ENCODE measurements at places on chromosomes 6 and 20.

DNA sequence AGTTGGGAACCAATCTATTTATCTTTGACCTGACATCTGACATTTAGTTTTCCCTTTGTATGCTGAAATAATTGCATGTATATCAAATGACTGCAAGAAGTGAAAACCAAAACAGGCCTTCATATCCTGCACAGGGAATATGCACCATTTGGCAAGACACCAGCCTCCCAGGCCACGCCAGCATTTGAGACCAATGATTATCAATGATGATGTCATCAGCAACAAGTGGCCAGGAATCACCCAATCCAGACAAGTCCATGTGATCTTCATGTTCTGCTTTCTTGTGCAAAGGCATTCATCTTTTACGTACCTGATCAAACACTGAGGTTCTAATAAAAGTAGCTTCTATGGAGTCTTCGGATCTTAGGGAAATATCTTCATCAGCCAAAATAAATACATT is 107.4 kb upstream of the TENT5A start:
- DNase-seq = no peak

- DNase-seq = no peak
Observed at GRCh38 chr20:43514648-43514999, 7.1 kb downstream of the L3MBTL1 start.

GRCh38 chr6:87789198-87789899 is 87.3 kb upstream of the AKIRIN2 start:
- peak; percentile 77 for DNase-seq

DNA sequence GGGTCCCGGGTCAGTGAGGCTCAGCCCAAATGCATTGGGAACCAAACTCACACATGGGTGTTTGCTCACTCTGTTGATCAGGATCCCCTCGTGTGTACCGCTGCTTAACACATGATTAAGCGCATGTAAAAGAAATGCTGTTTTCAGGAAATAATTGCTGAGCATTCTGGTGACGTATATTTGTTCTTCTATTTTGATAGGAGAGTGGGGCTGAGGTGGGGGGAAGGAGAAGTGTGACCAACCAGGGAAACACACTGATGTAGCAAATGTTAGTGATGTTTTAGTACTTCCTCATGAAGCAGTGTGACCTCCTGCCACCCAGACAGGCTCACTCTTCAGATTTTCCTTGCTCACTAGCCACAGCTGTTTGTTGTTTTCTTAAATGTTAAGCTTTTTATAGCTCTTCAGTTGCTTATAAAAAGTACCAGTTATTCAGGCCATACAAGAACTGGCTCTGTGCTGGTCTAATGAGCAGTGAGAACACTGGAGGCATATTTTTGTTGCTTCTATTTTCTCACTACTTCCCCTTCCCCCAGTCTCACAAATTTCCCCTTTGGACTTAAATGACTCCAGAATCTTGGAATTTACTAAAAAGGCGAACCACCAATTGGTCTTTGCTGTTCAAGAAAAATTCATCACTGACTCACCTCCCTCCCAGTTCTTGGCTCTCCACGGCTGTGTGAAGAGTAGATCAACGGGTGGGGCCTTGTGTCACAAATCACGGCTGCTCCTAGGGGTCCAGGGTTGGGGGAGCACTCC is 79.2 kb upstream of the BACH2 start:
- DNase-seq = no peak

GRCh38 chr20:22921595-22922421 is 113.3 kb upstream of the SSTR4 start:
- peak; percentile 81 for DNase-seq

GRCh38 chr6:408599-409102 is 17.1 kb downstream of the IRF4 start:
- peak; percentile 58 for DNase-seq

DNA sequence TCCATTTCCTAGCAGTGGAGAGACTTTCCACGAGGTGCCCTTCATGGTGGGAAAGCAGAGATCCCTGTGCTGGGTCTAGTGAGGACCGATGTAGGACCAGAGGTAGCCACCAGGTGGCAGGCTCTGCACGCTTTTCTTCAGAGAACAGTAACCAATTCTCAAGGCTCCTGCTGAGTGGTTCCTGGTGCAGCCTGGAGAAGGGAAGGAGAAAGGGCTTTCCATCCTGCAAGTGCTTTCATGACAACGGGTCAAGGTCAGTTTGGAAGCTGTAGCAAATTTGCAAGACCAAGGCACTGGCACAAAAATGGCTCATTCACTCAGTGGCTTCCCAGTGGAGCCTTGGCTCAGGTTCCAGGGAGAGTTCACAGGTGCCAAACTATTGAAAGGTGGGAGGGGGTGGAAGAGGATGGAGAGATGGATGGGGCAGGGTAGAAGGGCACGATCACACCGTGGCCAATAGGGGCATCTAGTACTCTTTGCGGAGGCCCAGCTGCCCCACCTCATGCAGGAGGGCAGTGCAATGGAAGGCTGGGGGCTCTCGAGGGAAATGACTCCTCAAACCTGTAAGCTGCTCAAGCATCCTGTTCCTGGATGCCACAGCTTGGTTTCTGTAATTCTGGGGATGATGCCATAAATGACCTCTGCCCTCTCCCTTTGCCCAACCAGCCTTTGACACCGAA is 25.5 kb upstream of the KCNK16 start:
- peak; percentile 73 for DNase-seq

DNA sequence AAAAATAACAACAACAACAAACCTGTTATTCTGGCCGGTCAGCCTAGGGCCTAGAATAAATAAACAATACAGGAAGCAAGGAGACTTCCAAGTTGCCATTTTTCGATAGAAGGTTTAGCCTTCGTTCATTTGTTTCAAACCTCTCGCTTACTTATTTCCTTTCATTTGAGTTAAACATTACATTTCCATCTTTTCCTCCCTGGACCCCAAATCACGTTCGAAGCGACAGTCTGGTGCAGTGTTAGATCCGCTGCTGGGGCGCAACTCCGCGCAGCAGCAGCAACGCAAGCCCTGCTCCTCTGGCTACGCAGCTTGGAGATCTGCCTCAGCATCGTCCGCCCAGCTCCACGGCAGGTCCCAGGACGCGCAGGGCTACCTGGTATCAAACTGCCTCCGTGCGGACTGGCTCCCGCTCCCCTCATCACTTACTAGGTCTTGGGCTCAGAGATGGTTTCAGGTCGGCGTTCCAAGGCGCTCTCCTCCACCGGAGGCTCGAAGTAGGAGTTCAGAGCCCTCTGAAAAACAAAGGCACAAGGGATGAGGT is 530 bp downstream of the TDP2 start:
- DNase-seq = peak; percentile 45

GRCh38 chr6:20333721-20334269 is 67.9 kb upstream of the E2F3 start:
- no peak for DNase-seq

DNA sequence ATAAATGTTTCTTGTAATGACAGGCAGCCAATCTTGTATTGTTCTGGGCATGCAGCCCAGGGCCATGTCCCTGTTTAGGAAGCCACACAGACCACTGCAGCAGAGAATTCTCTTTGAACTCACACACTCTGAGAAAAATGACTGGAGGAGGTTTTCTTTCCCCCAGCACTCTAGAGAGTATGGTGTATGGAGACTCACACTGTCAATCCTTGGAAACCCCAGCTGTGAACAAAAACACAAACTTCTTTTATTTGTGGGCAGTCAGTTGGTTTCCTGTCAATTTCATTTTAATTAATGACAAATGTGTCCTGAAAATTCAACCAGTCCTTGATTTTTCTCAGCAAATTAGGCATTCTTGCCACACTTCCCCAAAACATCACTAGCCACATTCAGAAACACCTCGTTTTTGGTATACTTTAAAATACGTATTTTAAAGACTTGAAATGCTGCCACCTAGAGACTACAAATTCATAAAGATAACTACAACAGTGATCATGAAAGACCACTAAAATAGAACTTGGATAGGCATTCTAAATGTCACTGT is 52.9 kb upstream of the UFL1 start:
- DNase-seq = no peak

- no peak for DNase-seq
Observed at GRCh38 chr6:79832723-79833122, 114.6 kb downstream of the ELOVL4 start.

- no peak for DNase-seq
Observed at GRCh38 chr6:34684364-34684763, 12.2 kb downstream of the ILRUN start.

DNA sequence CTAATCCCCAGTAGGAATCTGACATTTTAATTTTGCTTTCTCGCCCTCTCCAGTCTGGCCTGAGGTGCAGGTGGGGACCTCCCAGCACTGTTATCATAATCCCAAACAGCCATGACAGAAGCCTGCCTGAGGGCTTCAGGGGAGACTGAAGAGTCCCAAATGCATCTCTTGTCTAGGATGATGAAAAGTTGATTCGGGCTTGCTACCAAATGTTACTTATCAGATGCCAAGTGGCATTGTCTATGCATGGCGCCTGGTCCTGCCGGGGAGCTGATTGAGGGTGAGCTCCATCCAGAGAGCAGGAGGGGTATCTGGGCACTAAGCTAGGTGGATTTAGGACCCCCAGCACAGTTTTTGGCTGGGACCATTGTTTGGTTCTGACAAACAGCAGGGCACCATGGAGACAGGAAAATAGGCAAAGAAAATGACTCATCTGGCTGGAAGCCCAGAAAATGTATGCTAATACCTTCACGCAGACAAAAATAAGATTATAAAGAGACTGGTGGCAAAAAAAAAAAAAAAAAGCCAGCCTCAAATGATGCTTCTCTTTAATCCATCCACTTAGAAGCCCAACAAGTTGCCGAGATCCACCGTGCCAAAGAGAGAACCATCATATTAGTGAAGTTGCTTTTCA is 513.7 kb upstream of the SULF2 start:
- DNase-seq = no peak

DNA sequence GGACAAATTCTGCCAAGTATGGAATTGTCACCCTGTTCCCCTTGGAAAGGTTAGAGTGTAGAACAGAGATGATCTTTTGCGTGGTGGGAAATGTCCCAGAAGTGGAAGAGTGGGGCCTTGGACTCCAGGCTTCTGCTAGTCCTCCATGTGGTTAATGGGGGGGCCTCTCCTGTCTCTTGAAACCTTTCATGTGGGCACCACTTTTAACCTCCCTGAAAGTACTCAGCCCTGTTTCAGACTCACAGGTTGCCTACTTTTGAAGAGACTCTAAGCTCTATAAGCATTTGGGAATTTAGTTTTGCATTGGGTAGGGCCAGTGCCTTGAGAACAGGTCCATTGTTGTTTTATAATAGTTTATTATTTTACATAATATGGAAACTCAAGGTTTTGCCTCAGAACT is 17.5 kb downstream of the RREB1 start:
- DNase-seq = no peak

- no peak for DNase-seq
Observed at GRCh38 chr6:137995371-137995770, 111.8 kb downstream of the PERP start.

GRCh38 chr6:5132731-5133130 is 47.6 kb downstream of the PPP1R3G start:
- no peak for DNase-seq

DNA sequence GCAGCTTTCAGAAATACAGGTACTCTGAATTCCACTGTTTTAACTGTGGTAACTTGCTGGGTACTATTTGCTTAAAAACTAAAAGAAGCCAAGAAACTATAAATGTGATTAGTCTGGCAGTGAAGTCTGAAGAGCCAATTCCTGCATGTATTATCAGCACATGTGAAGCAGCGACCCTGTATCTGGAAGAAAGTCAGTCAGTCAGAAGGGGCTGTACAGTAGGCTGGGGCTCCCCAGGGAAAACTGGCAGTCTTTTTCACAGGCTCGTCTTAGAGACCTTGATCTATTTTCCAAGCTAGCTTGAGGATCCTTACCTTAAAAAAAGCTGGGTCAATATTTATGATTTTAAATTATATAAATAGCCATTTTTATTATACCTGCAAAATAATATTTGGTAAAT is 104.9 kb downstream of the PDSS2 start:
- DNase-seq = peak; percentile 26

DNA sequence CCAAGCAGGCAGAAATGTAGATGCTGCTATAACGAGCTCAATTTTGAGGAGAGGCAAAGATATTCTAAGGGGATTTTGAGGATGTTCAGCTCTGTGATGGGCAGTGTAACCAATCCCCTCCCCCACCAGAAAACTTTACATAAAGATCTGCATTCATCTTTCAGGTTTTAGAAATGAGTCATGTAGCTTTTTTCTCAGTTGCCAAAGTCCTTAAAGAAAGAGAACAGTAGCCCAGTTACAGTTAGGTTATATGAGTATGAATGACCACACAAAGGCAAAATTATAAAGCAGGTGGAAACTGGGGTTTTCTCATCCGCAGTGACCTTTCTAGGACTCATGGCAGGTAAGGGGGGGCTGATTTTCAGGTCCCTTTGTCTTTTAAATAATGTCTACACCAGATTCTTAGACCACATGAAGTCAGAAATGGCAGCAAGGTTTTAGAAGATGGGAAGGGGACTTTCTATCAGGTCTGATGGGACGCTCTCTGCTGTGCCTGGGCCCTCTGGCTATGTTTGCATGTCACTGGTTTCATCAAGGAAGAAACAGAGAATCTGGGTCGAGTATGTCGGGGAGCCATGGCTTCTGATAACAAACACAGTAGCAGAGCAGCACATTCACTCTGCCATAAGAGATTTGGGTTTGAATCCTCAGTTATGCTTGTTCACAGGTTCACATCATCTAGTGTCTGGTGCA is 94.7 kb downstream of the CLIC5 start:
- DNase-seq = no peak

- no peak for DNase-seq
Observed at GRCh38 chr6:148112851-148113319, 229.8 kb upstream of the SASH1 start.

DNA sequence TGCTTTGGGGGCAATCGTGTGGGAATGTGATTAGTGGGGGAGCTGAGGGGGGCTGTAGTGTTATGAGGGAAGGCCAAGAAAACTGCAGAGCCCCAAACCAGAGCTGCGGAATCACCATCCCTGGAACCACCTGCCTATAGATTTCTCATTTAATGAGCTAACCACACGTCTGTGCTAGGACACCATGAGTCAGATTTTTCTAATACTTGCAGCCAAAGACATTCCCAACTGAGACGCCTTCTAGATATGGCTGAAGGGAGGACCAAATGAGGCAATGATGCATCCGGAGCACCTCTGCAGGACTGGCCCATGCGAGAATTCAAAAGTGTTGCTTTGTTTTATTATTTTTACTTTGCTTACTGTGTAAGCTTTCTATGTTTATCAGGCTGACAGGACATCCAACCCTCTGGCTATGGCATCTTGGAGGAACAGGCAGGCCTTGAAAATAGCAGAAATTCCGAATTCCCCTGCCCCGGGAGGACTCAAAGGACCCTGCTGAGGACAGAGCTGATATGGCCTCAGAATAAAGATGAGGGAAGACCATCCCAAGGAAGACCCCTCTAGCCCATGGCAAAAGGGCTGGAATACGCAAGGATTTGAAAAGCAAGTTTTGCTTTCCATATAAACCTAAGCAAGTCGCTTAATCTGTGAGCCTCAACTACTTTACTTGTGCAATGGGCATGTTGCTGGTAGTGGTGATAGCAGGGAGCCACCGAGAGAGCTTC is 3.1 kb upstream of the PTGIS start:
- DNase-seq = peak; percentile 80

DNA sequence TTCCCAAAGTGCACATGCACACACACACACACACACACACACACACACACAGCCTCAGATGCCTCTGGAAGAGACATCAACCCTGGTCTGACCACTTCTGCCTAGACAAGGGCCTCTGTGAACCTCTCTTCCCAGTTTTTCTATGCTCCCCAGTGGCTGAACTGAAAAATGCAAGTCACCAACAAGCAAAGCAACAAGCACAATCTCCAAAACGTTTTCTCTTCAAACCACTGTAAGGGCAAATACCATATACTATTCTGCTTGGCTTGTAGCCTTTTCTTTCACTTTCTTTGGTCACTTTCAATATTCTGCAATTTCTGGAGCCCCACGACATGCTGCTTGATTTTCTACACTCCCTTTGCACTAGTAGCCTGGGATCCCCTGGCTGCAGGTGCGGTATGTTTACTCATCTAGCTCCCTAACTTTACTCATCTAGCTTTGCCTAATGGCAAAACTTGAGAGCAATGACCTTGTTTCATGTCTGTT is 121.4 kb upstream of the DST start:
- DNase-seq = no peak

Data from cardiac muscle cell (in vitro differentiated cells and primary cell).